ENCODE measurements at places on chromosomes 4 and X.
A peak's percentile ranks its signal among the peaks of the same experiment; 100 is the strongest.

- no peak for DNase-seq
Measured at GRCh38 chr4:181968371-181968770, 274.8 kb upstream of the TENM3 start.

GRCh38 chrX:21885568-21885967 lies 29.8 kb downstream of the YY2 start:
- DNase-seq = peak; percentile 12

- DNase-seq = no peak
Measured at GRCh38 chrX:47180346-47180745, 13.3 kb upstream of the UBA1 start.

- peak; percentile 53 for DNase-seq
Measured at GRCh38 chrX:140918398-140919038, 83.9 kb upstream of the SPANXB1 start.

DNA sequence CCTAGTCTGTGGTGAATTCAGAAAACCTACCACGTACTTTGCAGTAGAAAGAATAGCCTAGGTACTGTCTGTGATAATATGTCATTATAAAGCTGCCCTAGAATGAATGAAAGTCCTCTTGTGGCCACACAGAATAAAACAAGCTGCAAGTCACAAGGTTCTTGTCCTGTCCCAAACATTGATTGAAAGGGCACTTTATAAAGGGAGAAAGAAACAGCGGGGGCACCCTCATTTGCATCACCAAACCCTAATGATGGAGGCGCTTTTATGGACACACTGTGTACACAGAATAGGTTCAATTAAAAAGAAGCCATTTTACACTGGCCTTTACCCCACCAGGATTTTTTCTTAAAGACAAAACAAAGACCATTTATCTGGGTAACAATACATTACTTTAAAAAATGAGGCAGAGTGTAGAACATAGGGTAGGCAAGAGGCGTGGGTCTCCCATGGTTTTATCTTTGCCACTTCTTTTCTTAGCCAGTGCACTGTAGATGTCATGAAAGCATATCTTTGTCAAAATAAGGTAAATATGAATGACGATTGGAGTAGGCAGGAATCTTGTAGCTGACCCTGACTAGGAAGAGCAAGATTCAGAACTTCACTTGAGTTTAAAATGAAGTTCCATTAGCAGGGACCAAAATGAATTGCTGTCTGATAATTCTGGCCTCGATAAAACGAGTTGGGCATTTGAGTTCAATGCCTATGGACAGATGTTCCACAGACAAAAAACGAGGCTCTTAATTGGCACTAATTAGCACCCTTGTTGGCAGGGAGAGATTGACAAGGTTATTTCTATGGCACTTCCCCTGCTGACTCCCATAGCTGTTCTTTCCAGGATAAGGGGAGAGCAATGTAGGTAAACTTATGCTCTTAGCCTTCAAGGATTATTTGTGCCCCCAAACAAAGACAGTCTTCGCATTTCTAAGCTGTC lies 365.1 kb downstream of the AFF2 start:
- DNase-seq = no peak
